ENCODE measurements at places on chromosomes 6 and 20.

DNA sequence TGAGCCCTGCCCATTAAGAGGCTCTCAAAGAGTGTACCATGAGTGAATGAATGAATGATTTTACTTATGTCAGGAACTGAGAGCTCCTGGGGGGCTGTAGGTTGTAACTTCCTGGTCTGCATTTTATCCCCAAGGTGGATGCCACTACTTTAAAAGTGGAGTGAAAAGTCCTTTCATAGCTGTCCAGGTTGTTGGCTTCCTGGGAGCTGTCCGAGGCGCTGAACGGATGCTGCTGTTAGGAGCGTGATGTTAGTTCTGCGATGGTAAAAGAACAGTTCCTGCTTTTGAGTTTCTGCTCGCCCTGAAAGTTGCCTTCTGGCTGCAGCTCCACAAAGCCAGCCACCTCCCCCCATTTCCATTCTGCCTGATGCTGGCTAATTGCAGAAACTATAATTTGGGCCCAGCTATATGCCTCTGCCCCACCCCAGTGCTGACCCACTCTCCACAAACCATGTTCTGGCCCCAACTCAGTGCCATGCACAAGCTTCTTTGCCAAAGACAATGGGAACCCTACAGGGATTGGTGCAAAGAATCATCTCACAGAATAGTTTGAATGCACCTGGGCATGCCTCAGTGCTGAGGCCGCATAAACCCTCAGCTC lies 330.9 kb upstream of the CDH4 start:
- peak; percentile 10 for DNase-seq

DNA sequence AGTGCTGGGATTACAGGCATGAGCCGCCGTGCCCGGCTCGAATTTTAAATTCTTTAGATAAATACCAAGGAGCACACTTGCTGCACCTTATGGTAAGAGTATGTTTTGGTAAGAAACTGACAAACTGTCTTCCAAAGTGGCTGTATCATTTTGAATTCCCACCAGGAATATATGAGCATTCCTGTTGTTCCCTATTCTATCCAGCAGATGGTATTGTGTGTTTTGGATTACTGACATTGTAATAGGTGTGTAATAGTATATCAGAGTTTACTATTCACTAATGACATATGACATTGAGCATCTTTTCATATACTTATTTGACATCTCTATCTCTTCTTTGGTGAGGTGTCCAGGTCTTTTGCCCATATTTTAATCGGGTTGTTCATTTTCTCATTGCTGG lies 40.5 kb downstream of the TGM6 start:
- no peak for DNase-seq

DNA sequence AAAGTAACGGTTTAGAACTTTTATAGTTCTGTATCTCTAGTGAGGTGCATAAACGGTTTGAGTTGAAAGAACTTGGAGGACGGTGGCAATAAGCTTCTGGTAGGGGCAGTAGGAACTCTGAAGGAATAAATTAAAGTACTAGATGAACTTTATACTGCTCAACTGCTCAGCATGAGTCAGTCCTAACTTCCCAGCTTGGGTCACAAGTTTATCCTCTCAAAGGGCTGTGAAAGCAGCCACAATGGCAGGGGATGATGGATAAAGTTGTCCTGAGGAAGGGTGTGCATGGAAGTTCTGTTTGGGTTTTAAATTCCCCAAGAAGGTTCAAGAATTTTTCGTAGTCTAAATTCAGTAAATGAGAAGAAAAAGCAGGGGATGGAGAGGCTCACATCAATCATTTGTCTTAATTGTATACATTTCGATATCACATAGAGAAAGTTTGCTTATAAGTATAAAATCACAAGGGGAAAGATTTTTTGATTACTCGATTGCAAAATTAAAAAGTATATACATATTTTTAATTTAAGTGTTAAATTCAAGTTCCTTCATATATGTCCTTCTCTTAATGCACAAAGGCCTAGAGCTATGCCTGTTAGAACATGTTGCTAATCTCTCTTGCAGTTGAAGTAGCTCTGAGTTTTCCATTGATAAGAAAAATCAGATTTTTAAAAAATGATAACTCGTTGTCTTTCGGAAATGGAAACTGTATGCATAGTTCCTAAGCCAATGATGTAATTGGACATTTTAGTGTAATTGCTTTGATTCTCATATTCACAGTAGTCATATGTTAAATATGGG lies 55.3 kb upstream of the JAG1 start:
- no peak for DNase-seq

- no peak for DNase-seq
These were observed 395.3 kb upstream of the BTBD3 start for GRCh38 chr20:11522366-11522741.

DNA sequence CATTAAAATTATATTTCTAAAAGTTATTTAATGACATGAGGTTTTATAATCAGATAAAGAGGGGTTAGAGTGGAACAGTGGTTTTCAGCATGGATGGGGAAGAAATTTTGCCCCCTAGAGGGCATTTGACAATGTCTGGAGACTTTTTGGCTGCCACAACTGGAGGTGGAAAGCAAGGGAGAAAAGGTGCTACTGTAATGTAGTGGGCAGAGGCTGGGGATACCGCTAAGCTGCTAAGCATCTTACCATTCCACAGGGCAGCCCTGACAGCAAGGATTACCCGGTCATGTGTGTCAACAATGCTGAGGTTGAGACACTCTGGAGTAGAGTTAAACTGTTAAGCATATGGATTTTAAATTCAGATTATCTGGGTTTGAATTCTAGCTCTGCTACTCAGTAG lies 52.9 kb upstream of the FABP7 start:
- no peak for DNase-seq

All from stimulated activated CD8-positive, alpha-beta memory T cell treated with anti-CD3 and anti-CD28 coated beads, Interleukin-15, amount 100 ng/mL, for 1 hour (primary cell).